Activated T-cell treated with anti-CD3 and anti-CD28 coated beads for 24 hours (primary cell): ENCODE measurements at places on chromosomes 6 and 20.

DNA sequence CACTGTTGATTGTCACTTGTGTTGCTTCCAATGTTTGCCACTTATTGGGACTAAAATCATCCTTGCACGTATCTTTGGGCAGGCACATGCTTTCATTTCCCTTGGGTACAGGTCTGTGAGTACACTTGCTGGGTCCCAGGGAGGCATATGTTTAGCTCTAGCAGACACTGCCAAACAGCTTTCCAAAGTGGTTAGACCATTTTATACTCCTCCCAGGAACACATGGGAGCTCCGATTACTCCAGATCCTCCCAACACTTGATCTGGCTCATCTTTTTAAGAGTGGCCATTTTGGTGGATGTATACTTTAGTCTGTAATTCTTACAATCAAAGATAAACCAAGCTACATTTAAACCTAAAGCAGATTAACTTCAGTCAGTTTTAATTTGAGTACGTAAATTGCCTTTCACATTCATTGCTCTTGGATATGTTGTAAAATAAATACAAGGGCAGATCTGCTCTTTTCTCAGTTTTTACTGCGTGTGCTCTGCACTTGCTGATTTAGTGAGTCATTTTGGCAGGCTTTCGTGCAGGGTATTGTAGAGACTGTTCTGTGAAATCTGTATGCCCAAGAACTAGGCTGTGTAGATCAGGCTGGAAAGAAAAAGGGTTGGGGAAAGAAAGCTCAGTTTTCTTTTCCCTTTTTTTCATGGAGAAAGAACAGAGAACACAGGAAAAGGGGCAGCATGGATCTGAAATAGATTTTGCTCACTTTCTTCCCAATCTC lies 19.5 kb downstream of the SLC22A1 start:
- DNase-seq: no peak

DNA sequence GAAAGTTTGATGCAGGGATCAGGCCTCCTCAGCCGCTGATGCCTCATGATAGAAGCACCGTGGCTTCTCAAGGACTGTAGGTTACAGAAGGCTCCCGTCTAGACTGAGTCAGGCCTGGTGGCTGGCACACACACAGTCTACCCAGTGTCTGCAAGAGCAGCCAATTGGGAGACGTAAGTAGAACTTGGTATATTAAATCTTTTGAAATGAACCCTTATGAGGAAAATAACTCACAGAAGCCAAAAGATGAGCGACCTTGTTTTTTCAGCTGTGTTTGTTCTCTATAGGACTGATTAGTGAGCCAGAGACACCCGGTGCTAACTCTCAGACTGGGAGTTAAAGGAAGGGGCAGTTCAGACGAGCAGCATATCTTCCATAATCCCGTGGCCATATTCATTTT lies 5.9 kb upstream of the PDE10A start:
- DNase-seq: no peak

- peak; percentile 55 for DNase-seq
Measured at GRCh38 chr20:63653041-63653973, at the start of gene STMN3. Gene STMN3, minus strand, starts transcription at chr20:63653424. Its CDS starts 79 bp downstream, at chr20:63653345.

DNA sequence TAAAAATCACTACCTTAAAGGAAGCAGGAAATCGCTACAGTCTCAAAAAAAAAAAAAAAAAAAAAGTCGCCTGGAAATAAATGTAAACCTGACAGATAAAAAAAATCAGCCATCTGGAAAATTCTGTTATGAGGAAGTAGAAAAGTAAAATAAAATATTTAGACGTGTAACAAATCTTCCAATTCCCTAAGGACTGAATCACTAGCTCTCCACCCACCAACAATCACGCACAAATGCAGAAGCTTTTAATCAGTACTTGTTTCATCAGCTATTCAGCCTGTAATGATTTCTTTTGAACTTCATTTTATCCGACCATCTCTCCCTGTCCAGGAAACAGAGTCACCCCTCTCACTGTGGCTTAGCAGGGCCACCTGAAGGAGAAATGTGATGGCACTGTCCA lies 59.0 kb downstream of the SLC23A2 start:
- DNase-seq: no peak

DNA sequence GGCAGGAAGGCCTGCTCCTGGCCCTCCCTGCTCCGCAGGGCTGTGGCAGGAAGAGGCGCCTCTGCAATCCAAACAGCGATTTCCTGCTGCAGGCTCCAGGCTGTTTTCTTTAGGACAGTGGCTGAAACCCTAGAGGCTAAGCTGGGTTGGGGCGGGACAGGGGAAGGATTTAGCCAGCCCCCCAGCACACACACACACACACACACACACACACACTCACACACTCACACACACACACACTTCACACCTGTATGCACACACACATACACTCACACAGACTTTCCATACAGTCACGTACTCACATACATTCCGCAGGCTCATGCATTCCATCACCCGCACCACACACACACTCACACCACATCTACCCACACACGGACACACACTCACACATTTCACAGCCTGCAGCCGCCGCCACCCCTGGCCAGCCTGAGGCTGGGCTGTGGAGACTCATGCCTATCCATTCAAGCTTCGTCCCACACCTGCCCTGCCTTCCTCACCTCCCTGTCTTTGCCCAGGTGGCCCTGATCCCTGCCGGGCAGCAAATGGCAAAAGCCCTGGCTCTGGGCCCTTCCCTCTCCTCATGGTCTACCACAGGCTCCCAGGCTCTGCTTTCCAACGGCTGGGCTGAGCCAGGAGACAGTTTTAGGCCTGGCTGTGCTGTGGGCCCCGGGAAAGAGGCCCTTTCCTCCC lies 17.9 kb downstream of the MDFI start:
- DNase-seq: no peak

- DNase-seq: no peak
Measured at GRCh38 chr6:41605649-41606048, 32.6 kb upstream of the MDFI start.

DNA sequence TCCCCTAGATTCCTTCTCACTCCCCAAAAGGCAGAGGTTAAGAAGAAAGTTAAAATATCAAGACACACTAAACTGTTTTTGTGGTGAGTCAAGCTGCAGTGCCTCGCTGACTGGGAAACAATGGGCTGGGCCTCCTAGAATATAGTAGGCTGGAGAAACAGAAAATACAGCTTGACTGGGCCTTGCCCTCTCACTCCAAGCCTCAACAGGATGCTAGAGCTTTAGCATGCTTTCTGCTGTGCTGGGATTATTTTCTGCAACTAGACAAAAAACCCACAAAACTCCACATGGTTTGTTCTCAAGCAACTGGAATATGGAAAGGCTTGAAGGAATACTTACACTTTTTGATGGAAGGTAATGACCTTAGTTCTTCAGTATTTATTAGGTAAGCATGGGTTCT lies 27.9 kb downstream of the FOXO3 start:
- no peak for DNase-seq

DNA sequence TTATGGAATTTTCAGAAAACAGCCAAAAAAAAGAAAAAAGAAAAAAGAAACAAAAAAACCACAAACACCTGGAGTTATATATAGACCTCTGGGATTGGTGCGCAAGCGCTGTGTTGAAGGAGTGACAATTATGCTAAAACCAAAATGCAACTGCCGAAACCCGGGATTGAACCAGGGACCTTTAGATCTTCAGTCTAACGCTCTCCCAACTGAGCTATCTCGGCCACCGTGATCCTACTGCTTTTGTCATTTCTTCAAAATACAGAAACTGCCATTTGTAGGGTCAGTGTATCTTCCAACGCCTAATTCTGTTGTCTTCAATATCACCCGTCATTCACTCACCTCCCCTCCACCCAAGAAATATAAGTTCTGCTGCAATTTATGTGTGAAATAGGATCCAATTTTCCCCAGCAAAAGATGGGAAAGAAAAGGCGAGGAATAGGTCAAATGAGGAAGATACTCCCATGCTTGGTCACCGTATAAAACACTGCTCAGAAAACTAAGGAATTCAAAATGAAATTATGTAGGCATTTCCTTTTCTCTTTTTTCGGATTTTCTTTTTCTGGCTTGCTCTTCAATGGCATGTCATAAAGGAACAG lies 116.0 kb downstream of the TRIM27 start:
- peak; percentile 52 for DNase-seq

GRCh38 chr20:57682184-57683101 lies 27.4 kb downstream of the PMEPA1 start:
- DNase-seq: no peak

DNA sequence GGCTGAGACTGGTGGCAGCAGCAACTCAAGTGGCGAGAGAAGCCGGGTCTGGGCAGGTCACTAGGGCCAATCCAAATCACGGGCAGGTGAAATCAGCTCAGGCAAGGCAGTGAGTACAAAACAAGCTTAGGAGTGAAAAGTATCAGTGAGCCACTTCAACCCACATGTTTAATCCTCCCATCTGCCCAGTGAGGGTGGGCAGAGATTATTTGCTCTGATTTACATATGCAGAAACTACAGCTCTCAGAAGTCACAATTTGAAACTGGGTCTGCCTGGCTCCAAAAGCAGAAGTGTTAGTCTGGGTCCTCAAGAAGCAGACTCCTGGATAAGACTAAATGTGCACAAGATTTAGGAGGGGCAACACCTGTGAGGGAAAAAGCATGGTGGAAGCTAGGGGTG lies 173.7 kb upstream of the LRFN2 start:
- DNase-seq: no peak

- no peak for DNase-seq
Measured at GRCh38 chr6:19734061-19734460, 103.1 kb upstream of the ID4 start.

DNA sequence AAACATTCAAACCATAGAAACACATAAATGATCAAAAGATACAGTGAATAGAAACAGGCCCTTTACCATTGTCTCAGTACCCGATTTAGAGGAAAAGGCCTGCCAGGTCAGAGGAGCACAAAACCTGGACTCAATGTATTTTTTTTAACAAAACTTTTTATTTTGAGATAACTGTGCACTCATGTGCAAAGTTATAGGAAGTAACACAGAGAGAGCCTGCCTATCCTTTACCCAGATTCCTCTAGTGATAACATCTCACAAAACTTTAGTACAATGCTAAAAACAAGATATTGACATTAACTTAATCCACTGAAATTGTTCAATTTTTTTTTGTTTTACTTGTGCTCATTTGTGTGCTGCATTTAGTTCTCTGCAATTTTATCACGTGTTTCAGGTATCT lies 36.8 kb upstream of the SAMD3 start:
- no peak for DNase-seq

DNA sequence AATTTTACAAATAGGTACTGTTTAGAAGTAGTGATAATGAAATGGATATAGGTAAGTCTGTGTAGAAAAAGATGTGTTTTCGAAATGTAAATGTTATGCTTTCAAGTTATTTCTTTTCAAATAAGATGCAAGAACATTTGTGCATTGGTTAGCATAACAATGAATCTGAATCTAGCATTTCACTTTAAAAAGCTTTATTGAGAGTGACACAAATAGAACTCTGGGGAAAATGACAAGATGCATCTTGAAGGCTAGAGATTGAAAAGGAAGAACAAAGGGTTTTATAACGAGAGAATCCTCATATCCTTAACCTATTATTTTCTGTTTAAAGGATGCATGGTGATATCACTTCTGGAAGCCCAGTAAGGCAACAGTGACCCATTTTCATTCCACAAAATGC lies 639.9 kb upstream of the PTCHD4 start:
- DNase-seq: no peak

DNA sequence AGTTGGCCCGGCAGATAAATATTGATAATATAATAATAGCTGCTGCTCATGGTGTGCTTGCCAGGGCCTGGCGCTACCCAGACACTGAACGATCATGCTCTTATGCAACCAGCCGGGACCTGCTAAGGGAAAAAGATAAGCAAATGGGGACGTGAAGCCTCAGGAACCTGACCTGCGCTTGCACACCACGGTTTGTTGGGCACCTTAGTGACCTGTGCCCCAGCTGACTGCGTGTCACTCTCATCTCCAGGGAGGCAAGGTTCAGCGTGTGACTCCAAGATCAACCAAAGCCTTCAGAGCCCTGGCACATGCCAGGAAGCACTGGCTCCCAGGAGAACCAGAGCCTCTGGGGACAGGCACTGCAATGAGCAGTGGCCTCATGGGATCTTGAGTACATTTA lies 111.1 kb downstream of the AGPAT4 start:
- DNase-seq: no peak

DNA sequence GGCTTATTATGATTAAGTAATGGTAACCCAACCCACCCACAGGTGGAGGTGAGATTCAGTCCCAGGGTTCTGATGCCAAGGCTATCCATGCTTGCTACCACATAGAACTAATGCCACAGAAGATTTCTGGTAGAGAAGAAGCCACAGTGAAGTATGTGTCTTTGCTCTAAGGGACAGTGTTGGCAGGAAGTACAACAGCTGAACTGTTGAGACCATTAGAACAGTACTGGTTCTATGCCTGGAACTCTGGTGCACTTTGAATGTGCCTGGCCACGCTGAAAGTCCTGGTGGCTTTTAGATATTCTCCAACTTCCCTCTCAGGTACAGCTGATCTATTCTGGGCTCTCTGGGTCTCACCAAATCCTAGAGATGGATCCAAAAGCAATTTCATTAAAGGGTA lies 7.8 kb downstream of the STX7 start:
- DNase-seq: no peak

GRCh38 chr6:7671076-7671475 lies 54.8 kb upstream of the BMP6 start:
- DNase-seq: no peak

DNA sequence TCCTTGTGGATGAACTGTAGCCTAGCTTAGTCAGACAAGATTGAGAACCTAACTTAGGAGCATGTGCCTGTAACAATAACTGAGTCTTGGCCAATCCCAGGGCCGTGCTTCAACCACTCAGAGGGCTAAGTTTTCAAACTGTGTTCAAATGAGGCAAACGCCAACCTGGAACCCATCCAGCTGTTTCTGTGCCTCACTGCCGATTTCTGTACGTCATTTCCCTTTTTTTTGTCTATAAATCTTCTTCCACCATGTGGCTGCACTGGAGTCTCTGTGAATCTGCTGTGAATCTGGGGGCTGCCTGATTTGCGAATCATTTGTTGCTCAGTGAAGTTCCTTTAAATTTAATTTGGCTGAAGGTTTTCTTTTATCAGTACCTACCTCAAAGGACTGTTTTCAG lies 115.0 kb upstream of the CHD6 start:
- no peak for DNase-seq
